ENCODE measurements at places on chromosomes 1 and 21. TPM values are rescaled to one million over a fixed set of nuclear protein-coding genes. Genes with fewer than 3 reads are reported as not detected.
A peak's percentile ranks its signal among the peaks of the same experiment; 100 is the strongest.

DNA sequence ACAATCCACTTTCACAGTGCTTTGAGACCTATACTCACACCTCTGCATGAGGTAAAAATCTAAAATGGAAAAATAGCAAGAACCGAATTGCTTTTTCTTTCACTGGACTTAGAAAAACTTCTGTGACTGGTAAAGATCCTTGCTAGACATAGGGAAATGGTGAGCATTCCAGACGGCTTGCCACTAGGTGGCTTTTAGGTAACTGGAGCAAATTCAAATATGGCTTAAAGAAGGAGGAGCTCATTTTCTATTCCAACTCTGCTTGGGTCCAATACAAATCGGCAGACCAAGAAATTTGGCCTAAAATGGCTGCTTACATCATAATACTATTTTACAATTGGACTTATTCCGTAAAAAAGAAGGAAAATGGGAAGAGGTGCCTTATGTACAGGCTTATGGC, 977.9 kb downstream of the ADGRL2 start:
- DNase-seq = no peak
- no peaks in the 10 kb centered on the region for H3K36me3 ChIP-seq
- no peaks in the 10 kb centered on the region for H3K4me1 ChIP-seq
- no peak overlapping the region for H3K27ac ChIP-seq
- H3K4me3 ChIP-seq = no peak overlapping the region
- no peaks in the 10 kb centered on the region for H3K27me3 ChIP-seq

DNA sequence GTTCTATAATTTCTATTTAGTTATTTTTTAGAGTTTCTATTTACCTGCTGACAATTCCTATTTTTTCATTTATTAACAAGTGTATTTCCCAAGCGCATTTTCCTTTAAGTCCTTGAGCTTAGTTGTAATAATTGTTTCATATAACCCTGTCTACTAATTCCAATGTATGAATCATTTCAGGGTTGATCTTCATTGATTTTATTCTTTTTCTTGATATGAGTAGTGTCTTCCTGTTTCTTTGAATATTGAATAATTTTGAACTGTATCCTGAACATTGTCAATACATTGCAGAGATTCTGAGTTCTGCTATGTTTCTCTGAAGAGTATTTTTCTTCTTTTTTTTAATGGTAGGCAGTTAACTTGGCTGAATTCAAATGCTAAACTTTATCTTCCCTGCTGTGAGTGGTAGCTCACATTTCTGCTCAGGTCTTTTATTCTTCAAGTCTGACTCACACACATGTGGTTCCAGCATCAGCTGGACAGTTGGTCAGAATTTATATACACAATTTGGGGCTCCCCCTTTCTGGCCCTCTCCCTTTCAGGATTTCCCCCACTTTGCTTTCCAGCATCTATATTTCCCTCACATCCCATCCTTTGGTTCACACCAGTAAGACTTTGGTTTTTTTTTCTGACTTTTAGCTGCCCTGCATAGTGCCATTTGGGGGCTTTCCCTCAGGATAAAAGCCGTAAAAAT, 54.4 kb upstream of the WDR26 start:
- H3K27ac ChIP-seq = no peak overlapping the region
- no peaks in the 10 kb centered on the region for H3K36me3 ChIP-seq
- no peaks in the 10 kb centered on the region for H3K27me3 ChIP-seq
- no peak for DNase-seq
- H3K4me3 ChIP-seq = no peak overlapping the region

GRCh38 chr1:232992227-232992626, 41.8 kb downstream of the NTPCR start:
- H3K27me3 ChIP-seq = no peaks in the 10 kb centered on the region
- H3K4me3 ChIP-seq = no peak overlapping the region
- no peak for DNase-seq
- no peaks in the 10 kb centered on the region for H3K4me1 ChIP-seq
- H3K36me3 ChIP-seq = no peaks in the 10 kb centered on the region
- no peak overlapping the region for H3K27ac ChIP-seq

GRCh38 chr1:202998836-202999750, 8.1 kb upstream of the TMEM183A start:
- no peaks in the 10 kb centered on the region for H3K36me3 ChIP-seq
- no peak overlapping the region for H3K27ac ChIP-seq
- H3K4me3 ChIP-seq = no peak overlapping the region
- DNase-seq = peak; percentile 84
- peaks cover 4% of the 10 kb centered on the region for H3K4me1 ChIP-seq

DNA sequence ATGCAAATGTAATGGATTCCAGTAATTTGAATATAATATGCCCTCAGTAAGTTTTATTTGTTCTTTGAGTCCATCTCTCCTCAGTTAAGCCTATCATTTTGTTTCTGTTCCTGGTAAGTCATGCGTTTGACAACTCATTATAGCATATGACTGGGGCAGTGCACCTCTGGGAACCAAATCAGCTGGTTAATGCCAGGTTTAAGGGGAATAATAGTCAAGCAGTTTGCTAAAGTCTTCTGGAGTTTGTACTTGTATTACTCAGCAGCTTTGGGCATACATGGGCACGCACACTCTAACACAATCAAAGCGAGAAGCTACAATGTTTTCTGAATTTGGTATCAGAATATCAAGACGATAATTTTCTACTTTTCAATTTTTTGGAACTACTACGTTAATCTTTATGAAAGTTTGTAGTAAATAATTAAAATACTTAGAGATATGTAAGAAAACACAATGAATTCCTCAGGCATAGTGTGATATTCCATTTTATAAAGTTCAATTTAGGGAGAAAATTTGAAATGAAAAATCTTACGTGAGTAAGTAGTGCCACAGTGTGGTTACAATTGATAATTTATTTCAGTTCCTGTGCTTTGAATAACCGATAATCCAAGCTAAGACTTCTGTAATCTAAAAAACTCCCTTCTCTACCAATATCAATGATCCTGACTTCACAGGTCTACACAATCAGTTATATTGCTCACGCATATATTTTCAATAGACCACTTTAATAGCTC, 43.8 kb upstream of the KCTD3 start:
- no peak for DNase-seq
- H3K36me3 ChIP-seq = no peaks in the 10 kb centered on the region
- no peaks in the 10 kb centered on the region for H3K27me3 ChIP-seq
- no peaks in the 10 kb centered on the region for H3K4me1 ChIP-seq

DNA sequence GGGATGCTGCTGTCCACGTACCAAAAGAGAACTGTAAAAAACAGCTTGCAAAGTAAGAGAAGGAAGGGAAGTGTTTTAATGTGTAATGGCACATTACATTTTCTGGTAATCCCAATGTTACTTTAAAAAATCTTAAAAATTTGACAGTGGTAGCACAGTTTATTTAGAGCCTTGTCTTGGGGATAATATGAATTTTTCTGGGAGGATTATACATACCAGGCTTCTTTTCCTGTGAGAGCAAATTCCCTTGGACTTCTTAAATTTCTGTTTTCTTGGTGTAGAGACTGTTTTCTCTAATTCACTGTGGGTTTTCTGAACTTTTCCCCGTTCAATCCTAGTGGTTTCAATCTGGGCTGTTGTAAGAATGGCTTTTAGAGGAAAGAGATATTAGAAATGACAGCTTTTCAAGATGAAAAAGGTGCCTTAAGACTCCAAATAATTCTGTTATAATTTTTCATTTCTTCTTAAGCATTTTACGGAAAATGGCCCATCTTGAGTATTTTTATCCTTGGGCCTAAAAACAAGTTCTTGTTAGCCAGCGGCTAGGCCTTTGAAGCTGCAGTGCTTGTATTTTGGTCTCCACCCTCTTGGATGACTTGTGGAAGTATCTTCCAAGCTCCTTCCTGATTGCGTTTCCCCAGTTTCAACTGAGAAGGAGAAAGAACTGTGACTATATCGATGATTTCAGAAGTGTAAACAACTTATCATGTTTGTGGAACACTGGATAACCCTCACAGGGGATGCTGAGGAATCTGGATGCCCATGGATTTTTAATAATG, 70.0 kb downstream of the LEPR start:
- no peak overlapping the region for H3K4me3 ChIP-seq
- H3K27ac ChIP-seq = no peak overlapping the region
- H3K27me3 ChIP-seq = no peaks in the 10 kb centered on the region
- no peaks in the 10 kb centered on the region for H3K4me1 ChIP-seq
- H3K36me3 ChIP-seq = no peaks in the 10 kb centered on the region

GRCh38 chr1:166165661-166166328, 1.0 kb downstream of the FAM78B start:
- peaks cover 8% of the 10 kb centered on the region for H3K4me1 ChIP-seq
- peaks cover 18% of the 10 kb centered on the region for H3K27me3 ChIP-seq
- no peak for DNase-seq
- no peaks in the 10 kb centered on the region for H3K36me3 ChIP-seq

GRCh38 chr1:192530254-192530653, 45.3 kb upstream of the RGS1 start:
- no peaks in the 10 kb centered on the region for H3K36me3 ChIP-seq
- H3K27ac ChIP-seq = no peak overlapping the region
- DNase-seq = no peak
- H3K4me1 ChIP-seq = no peaks in the 10 kb centered on the region
- no peak overlapping the region for H3K4me3 ChIP-seq

- no peaks in the 10 kb centered on the region for H3K36me3 ChIP-seq
- DNase-seq = no peak
- H3K4me1 ChIP-seq = no peaks in the 10 kb centered on the region
- H3K27ac ChIP-seq = no peak overlapping the region
- no peaks in the 10 kb centered on the region for H3K27me3 ChIP-seq
- H3K4me3 ChIP-seq = no peak overlapping the region
These were observed 8.9 kb upstream of the VPS13D start for GRCh38 chr1:12220890-12221289.

- no peaks in the 10 kb centered on the region for H3K4me1 ChIP-seq
- DNase-seq = no peak
- H3K27me3 ChIP-seq = no peaks in the 10 kb centered on the region
These were observed 31.1 kb downstream of the ROR1 start for GRCh38 chr1:63804829-63805484.

DNA sequence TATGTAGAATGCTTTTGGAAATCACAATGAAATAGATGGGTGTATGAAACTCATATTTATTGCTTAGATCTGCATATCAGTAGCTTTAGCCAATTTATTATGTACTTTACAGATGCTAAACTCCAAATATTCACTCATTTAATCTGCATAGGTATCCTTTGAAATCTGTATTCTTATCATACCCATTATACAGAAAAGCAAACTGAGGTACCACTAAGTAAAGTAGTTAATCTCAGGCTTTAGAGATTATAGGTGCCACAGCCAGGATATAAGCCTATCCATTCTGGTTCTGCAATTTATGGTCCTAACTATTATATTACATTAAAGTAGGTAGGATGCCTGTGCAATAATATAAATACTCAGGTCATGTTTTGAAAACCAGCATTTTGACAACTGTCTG, 369.4 kb downstream of the NCAM2 start:
- H3K36me3 ChIP-seq = no peaks in the 10 kb centered on the region
- DNase-seq = no peak
- H3K27ac ChIP-seq = no peak overlapping the region
- H3K4me1 ChIP-seq = no peaks in the 10 kb centered on the region
- H3K27me3 ChIP-seq = no peaks in the 10 kb centered on the region

DNA sequence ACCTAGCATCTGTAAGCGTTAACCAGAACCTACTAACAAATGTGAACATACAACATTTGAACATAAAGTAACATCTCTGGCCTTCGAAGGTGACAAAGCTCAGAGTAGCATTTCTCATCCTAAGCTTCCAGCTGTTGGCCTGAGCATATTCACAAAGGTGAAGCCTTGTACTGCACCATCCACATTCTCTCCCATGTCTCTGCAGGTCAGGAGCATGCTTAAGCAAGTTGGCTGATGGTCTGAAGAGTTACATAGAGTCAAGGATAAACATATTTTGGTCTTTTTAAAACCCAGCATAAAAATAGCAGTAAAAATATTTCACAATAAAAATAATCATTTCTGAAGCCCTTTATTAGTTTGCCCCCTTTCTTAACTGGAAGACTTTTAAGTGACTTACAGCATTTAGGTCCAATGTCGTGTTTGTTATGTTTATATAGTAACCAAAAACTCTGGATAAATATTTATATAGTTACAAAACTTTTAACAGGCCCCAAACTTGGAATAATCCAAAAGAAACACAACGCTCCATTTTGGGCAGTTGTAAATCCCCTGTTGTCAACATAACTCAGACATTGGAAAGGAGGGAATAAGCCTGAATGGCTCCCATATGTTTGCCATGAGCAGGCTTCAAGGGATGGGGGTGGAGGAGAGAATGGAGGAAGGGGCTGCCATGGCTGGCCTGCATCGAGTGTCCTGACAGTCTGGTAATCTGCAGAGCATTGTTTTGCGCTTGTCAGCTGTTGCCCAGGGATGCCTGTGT, 42.8 kb upstream of the ENAH start:
- no peak overlapping the region for H3K27ac ChIP-seq
- H3K4me3 ChIP-seq = no peak overlapping the region
- no peak for DNase-seq
- H3K4me1 ChIP-seq = no peaks in the 10 kb centered on the region

GRCh38 chr1:170494369-170494768, 37.6 kb upstream of the GORAB start:
- no peaks in the 10 kb centered on the region for H3K4me1 ChIP-seq
- no peak for DNase-seq

GRCh38 chr1:41850029-41850428, 68.7 kb downstream of the HIVEP3 start:
- H3K27ac ChIP-seq = no peak overlapping the region
- no peaks in the 10 kb centered on the region for H3K36me3 ChIP-seq
- H3K4me3 ChIP-seq = no peak overlapping the region
- peaks cover 28% of the 10 kb centered on the region for H3K4me1 ChIP-seq
- DNase-seq = peak; percentile 43

DNA sequence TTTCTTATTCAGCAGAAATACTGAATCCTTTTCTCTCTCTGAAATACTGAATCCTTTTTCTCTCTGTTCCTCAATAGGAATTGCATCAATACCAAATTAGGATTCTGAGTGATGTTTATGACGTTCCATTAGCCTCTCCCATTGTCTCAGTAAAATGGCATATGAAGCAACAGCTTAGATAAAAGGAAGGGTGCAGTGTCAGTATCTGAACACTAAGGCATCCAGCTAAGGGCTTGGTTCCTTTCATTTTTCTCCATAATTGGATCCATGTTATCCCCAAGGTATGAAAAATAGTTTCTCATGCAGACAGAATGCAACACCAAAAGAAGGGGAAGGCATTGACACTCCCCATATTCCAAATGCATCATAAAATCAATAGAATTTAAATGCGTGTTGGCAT, 61.5 kb upstream of the RAVER2 start:
- H3K4me3 ChIP-seq = no peak overlapping the region
- no peaks in the 10 kb centered on the region for H3K4me1 ChIP-seq
- H3K36me3 ChIP-seq = no peaks in the 10 kb centered on the region
- no peak overlapping the region for H3K27ac ChIP-seq
- no peaks in the 10 kb centered on the region for H3K27me3 ChIP-seq

GRCh38 chr1:225595452-225595851, 57.5 kb downstream of the ENAH start:
- no peaks in the 10 kb centered on the region for H3K36me3 ChIP-seq
- no peaks in the 10 kb centered on the region for H3K27me3 ChIP-seq
- no peak for DNase-seq
- no peak overlapping the region for H3K27ac ChIP-seq
- no peaks in the 10 kb centered on the region for H3K4me1 ChIP-seq
- H3K4me3 ChIP-seq = no peak overlapping the region

Gene GPX7
- 10.6 TPM for total RNA-seq

Gene SPOCD1
- not detected for total RNA-seq

Gene AKR7A3
- total RNA-seq = 1.1 TPM

Gene TRAF5
- 52.3 TPM for total RNA-seq

Gene LRRC8C
- 19.1 TPM for total RNA-seq

All from natural killer cell (primary cell).